ENCODE measurements at places on chromosomes 5 and 9.

DNA sequence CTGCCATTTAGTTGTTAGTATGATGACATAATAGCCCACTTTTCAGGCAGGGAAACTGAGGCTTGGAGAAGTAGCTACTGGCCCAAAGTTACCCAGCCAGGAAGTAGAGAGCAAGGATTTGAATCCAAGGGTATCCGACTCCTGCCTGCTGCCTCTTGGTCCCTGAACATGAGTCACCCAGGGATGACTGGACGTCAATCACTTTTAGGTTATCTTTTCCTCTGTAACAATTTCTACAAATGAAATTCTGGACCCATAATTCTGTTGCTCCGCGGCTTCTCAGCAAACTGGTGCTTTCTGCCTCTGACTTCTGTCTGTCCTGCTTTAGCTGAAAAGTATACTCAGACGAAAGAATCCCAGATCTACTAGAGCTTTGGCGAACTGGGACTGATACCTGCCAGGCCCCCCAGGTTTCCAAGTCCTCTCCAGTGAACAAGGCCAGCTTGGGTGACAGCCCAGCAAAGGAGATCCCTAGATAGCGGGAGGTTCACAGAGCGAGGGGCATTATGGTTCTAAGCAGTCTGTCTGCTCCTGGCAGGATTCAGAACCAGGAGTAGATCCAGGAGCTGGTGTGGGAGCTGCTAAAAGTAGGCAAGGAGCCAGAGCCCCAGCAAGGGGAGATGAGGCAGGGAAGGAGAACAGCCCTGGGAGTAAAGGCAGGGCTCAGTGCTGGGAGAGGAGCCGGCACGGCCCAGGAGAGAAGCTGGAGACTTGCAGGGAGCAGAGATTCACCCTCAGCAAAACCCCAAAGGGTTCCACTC, 20.6 kb downstream of the OLFML2A start:
- no peak overlapping the region for H3K27ac ChIP-seq
- peaks cover 2% of the 10 kb centered on the region for H3K4me1 ChIP-seq
- peaks cover 32% of the 10 kb centered on the region for H3K27me3 ChIP-seq
- H3K36me3 ChIP-seq: no peaks in the 10 kb centered on the region

- no peak for DNase-seq
- no peaks in the 10 kb centered on the region for H3K27me3 ChIP-seq
- H3K4me1 ChIP-seq: peaks cover 4% of the 10 kb centered on the region
- no peak overlapping the region for H3K4me3 ChIP-seq
- peaks cover 3% of the 10 kb centered on the region for H3K36me3 ChIP-seq
Measured at GRCh38 chr9:137009217-137009616, 12.8 kb upstream of the CLIC3 start.

DNA sequence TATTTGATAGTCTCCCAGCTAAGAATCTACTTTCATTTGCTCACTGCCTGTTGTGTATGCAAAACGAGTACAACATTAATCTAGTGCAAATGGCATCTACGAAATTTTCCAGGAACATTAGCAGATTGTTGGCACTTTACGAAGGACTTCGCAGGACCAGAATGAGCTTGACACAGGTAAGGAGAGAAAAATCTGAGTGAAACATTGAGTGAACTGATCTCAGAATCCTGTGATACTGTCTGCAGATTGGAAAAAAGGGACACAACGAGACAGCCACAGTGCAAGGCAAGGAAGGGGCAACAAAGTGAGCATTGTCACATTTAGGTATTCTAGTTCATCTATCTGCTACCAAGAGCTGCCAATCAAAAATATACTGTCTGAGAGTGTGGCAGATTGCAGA, 350.5 kb downstream of the ZNF608 start:
- no peak for DNase-seq
- H3K36me3 ChIP-seq: no peaks in the 10 kb centered on the region
- H3K4me3 ChIP-seq: no peak overlapping the region
- H3K4me1 ChIP-seq: no peaks in the 10 kb centered on the region

- peaks cover 5% of the 10 kb centered on the region for H3K27me3 ChIP-seq
- no peak for DNase-seq
- peaks cover 19% of the 10 kb centered on the region for H3K4me1 ChIP-seq
- no peak overlapping the region for H3K27ac ChIP-seq
- H3K4me3 ChIP-seq: no peak overlapping the region
- H3K36me3 ChIP-seq: no peaks in the 10 kb centered on the region
Measured at GRCh38 chr5:68456756-68457217, 241.2 kb downstream of the PIK3R1 start.

- DNase-seq: no peak
- no peak overlapping the region for H3K27ac ChIP-seq
- H3K4me3 ChIP-seq: no peak overlapping the region
- H3K36me3 ChIP-seq: no peaks in the 10 kb centered on the region
- H3K27me3 ChIP-seq: peaks cover 25% of the 10 kb centered on the region
- peaks cover 5% of the 10 kb centered on the region for H3K4me1 ChIP-seq
Measured at GRCh38 chr9:134288746-134289145, 37.5 kb upstream of the RXRA start.

Measured in T-helper 17 cell (primary cell).